ENCODE measurements at places on chromosomes 3 and 15. TPM values are rescaled to one million over a fixed set of nuclear protein-coding genes. Genes with fewer than 3 reads are reported as not detected.

Gene INKA1
- 4.2 TPM for total RNA-seq

Gene HES1
- 32.1 TPM for total RNA-seq

Gene HHATL
- 444 TPM for total RNA-seq

Gene TCF12
- total RNA-seq = 35.2 TPM

Gene LMAN1L
- 88.7 TPM for total RNA-seq

Gene EOMES
- 0.16 TPM for total RNA-seq

Gene ALAS1
- total RNA-seq = 69.7 TPM

Gene CEMIP
- total RNA-seq = 2.9 TPM

Gene IP6K2
- total RNA-seq = 39.6 TPM

Gene P2RY1
- total RNA-seq = 2.2 TPM
